Brain pericyte (primary cell): ENCODE measurements at places on chromosomes 4 and X.

GRCh38 chrX:34612036-34612435, 45.0 kb downstream of the TMEM47 start:
- no peak for DNase-seq

DNA sequence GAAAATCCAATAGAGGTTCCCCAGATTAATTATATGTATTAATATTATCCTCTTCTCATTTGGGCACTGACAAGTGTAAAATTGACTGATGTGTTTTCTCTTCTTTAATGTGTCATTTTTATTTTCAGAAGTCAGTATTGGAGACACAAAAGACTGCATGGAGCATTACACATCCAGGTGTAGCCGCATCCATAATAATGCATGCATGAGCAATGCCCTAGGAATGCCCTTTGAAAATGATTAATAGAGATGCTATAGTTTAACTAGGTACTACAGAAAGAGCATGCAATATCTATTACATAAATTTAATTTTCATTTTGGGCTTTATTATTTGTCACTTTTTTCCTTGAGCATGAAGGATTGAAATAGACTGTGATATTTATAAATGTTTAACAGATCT, 509.9 kb downstream of the SPOCK3 start:
- DNase-seq, result no peak

GRCh38 chr4:89868276-89868675, 26.4 kb upstream of the MMRN1 start:
- no peak for DNase-seq

DNA sequence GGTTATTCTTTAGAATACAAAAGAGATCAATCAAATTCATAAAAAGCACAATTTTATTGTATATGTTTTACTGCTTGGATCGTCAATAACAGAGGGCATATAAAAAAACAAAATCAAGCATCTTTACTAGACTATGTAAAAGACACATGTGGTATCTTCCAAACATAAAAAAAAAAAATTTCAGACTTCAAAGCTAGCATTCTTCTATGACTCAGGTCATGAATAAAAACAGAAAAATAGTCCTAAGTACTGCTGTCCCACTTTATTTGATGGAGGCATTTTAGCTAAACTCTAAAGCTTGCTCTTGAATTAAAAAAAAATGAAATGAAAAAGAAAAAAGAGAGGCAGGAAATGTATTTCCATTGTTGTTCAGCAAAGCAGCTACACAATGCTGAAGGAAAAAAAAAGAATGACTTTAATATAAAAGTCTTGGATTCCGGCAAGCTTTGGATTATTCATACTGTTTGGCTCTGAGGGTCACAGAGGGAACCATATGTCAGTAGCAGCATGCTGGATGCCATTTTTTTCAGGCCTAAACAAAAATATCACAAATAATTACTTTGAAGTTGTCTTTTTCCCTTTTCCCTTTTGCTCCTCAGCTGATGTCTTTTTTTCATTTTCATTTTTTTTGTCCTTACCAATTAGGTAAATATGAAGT, 249.1 kb upstream of the DIAPH2 start:
- DNase-seq, result no peak

DNA sequence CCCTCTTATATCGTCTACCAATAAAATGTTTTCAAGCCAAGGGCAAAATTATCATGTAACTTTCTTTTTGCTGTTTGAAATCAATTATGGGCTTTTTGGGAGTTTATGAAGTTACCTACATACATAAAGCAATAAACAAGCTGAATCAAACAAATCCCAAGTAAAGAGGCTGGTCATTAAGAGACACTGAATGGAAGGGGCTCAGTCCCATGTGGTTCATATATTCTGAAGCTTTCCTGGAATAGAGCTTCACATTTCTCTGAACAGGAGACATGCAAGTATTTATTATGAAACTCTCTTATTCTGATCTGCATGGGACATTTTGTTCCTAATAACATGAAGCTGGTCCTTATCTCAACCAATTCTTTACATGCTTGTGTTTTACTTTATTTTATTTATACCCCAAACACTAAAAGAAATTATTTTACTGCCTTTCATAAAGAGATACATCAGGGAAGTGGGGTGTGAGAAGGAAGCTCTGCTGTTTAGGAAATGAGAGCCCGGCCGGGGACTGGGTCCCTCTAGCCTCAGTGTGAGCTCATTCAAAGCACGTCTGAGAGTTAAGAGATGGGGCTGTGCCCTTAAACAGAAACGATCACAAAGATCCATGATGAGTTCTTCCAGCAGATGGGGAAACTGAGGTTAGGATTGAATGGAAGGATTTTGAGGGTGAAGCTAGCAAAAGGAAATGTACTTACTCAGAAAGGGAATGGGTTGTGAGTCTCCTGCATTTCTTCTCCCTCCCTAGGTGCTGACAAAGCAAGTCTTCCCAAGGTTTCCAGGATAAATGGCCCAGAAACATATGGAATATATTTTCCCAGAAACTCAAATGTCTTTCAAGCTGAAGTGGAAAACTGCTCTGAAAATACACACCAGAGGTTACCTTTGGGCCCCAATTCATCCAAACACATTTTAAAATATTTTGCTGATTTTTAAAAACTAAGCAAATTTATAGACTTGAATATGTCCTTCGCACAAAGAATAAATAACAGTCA, 93.1 kb upstream of the LNX1 start:
- DNase-seq, result no peak

- DNase-seq, result no peak
Measured at GRCh38 chr4:141912831-141913230, 276.4 kb downstream of the IL15 start.

GRCh38 chr4:133270021-133270570, 121.0 kb downstream of the PCDH10 start:
- no peak for DNase-seq

DNA sequence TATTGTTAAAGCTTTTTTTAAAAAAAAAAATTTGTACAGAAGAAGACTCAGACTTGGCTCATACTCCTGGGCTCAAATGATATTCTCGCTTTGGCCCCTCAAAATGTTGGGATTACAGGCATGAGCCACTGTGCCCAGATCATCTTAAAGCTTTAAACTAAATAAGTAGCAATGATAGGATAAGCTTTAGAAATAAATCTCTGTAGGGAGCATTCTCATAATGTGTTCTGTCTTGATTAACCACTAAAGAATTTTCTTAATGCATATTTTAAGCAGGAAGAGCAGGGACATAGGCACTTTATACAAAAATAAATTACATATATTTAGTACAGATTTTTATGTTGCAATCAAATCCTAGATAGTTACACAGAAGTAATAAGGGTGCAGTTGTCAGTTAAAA, 667.2 kb downstream of the GRID2 start:
- no peak for DNase-seq

- DNase-seq, result no peak
Measured at GRCh38 chr4:100147684-100148083, 42.6 kb downstream of the DDIT4L start.

DNA sequence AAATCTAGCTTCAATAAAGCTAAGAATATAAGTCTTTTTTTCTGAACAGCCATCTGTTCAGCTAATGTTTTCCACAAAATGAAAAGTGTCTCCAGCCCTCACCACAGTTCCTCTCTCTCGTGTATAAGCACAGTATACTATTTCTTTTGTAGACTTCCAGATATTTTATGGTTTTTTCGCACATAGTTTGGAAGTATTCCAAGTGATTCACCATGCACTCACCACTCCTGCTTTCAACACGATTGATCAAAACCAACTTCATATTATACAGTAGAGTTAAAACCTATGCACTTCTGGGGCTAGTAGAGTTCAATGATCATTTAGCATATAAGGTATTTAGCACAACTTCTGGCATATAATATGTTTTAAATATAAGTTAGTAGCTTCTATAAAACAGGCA, 105.8 kb upstream of the DCAF12L1 start:
- DNase-seq, result no peak

GRCh38 chr4:160142579-160142978, 1039.7 kb downstream of the RAPGEF2 start:
- DNase-seq, result no peak

DNA sequence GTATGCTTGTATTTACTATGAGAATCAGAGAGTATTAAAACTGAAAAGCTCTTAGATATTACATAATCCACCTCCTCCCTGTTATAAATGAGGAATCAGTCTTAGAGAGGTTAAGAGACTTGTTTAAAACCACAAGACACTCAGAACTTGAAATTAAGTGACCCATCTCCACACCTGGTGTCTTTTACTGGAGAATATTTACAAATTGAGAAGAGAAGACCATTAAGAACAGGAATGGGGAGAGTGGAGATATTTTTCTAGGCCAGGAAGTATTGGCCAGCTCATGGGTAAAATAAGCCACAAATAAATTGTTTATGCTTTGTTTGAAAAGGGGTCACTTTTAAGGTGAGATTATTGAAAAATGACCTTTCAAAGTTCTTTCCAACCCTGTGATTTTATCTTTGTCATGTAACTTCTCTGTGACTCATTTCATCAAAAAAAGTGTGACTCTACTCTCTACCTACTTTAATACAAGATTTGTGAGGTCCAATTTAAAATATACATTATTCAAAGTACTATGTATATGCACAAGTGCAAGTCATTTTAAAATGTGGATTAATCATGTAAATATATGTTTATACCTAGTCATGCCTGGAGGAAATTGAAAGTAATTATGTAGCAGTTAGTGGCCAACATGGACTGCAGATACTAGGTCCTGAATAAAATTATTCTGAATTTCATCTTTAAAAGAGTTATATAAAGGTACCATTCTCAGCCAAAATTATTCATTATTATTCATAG, 15.9 kb upstream of the COX7B2 start:
- DNase-seq, result no peak

- DNase-seq, result no peak
Measured at GRCh38 chr4:90187148-90187884, 60.1 kb downstream of the CCSER1 start.

GRCh38 chr4:107689912-107690587, 30.0 kb downstream of the PAPSS1 start:
- no peak for DNase-seq

DNA sequence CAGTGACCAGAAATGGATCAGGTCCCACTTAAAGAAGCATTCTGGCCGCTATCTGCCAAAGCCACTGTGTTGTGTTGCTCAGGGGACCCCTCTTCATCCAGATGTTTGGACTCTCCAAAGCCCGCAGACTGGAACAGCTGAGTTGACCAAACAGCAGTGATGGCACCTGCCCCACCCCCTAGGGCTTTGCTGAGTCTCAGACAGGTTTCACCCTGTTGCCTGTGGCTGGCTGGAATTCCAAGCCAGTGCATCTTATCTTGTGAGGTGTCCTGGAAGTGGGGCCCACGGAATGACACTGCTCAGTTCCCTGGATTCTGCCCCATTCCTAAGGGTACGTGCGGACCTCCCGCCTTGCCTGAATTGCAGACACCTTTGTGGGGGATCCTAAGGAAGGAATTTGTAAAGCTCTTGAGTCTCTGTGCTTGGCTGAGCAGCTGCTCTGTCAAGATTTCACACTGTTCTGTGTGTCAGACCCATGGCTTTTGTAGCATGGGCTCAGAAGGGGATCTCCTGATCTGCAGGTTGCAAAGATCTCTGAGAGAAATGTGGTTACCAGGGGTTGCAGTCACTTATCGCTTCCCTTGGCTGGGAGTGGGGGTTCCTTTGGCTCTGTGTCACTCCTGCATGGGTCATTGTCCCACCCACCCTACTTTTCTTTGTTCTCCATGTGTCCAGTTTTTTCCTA, 1707.9 kb upstream of the PCDH10 start:
- DNase-seq, result no peak

DNA sequence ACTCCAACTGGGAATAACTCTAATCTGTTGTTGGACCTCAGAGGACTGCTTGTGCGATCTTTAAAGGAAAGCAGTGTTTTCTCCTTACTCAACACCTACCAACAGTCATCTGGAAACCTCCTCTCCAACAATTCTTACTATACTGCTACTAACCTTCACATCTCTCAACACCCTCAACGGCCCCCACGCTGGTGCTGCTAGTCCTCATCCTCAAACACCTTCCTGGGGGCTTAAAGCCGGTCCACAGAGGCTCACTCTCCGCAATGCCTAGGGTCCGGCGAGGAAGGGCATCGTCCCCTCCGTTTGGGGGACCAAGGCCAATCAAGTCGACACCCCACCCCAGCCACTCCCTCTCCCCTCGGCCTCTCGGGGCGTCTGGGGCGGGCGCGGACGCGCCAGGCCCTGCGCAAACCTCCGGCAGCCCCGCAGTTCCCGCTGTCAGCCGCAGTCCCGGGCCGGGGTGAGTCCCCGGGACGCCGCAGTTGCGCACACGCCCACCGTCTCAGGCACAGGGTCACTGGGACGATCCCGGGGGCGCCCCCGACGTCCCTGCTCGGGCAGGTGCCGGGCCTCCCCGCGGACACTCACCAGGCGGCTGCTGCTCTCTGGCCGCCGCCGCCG, 418 bp downstream of the TAB3 start:
- DNase-seq, result no peak

DNA sequence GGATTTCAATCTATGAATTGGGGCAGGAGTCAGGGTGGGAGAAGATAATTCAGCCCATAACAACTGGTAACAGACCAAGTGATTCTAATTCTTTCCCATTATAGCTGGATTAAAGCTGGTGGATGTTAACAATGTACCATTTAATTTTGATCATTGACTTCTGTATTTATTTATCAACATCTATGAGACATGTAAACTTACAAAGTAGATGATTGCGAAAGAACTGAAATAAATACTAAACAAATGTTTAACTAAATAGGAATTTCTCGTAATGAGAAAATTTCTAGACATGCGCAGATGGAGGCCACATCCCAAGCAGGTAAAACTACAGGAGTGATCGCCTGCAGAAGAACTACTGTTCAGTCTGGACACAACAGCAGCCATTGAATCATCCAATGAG, 107.1 kb downstream of the NR3C2 start:
- DNase-seq, result no peak

- no peak for DNase-seq
Measured at GRCh38 chr4:11626066-11626465, 197.4 kb upstream of the HS3ST1 start.

DNA sequence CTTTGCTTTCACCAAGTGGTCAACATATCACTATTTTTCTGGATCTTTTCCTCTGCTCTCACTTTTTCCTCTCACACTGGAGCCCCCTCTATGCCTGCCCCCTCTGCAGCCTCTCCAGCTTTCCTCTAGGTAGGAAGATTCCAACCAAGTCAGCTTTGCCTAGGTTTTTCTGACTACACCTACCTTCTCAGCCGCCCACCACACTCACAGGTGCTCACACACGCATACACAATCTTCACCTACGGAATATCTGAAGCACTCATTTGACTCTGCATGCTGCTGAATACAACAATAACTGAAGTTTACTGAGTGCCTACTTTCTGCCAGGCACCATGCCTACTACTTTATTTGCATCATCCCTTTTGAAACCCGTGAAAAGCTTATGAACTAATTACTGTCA, 328.0 kb downstream of the PPP3CA start:
- DNase-seq, result no peak

DNA sequence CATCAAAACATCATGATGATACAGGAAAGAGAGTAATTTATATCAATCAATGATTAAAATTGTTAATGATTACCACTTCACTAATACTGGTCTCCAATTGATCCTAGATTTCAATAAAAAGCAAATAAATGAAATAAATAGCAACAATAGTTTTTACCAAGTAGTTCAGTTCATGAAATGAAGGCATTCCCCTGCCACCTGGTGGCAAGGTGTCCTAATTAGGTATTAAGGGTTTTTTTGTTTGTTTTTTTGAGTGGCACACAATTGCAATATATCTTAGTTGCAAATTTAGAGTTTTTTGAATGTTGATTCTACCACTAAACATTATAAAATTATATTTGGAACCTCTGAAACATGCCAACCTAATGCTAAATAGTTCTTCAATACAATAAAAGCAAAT, 157.4 kb upstream of the PDE5A start:
- DNase-seq, result no peak
